ENCODE measurements at places on chromosomes 4 and X.

DNA sequence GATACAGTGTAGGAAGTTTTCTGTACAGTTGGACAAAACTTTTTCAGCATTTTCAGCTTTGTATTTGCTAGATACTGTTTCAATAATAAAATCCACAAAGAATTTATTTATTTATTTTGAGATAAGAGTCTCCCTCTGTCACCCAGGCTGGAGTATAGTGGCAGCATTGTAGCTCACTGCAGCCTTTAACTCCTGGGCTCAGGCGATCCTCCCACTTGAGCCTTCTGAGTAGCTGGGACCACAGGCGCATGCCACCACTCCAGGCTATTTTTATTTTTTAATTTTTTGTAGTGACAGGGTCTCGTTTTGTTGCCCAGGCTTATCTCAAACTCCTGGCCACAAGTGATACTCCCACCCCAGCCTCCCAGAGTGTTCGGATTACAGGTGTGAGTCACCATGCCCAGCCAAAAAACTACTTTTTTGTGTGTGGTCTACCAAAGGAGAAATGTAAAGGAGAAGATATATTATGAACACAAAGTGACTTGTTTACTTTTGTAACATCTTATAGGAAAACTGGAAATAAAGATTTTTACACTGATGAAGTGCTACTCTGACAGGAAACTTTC, 13.0 kb upstream of the SOWAHD start:
- DNase-seq, result no peak

DNA sequence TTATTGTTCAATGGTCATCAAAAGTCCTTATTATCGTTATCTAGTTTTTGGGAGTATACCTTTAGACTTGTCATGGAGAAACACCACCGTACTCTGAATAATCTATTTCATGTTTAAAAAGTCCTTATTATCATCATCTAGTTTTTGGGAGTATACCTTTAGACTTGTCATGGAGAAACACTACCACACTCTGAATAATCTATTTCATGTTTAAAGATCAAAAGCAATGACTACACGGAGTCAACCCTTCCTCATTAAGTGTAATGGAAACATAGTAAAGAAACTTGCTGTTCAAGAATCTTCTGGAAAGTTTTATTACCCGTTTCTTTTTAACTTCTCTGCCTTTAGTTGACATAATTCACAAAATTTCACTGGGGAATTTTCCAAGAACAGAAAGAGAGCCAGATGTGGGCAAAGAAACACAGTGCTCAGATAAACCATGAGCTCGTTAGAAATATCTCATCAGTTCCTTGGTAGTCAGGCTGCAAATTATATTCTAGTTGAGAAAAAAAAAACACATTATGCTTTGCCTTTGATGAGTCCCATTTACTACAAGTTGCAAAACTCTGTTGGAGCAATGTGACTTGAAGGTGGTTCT, 158.8 kb downstream of the AFAP1 start:
- DNase-seq, result no peak

DNA sequence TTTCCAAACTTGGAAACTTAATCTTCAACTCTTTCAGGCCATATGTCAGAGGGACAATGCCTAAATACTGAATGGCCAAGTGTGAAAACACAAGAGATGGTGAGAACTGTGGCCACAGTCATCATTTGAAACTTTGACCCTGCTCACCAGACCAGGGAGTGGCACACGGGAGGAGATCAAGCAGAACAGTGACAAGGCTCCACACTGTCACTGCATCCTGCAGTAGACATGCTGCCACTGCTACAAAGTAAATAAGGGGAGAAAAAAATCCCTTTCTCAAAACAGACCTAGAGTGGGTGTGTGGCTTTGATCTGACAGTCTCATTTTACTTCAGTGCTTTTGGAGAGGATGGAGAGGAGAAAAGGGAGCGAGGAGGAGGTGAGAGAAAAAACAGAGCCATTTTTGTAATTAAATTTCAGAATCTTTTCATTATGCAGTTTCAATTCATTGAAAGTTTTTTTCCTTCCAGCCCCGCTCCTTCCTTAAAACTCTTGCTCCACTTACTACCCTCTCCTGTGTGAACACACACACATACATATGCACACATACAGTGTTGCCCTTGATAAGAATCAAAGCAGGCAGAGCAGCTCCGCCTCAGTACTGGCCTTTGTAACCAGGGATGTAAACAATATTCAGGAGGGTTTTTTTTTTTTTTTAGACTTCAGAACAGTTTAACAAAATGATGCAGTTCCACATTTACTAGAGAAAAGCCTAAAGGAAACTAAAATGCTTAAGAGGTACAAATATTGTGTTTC, 34.4 kb downstream of the NEXMIF start:
- DNase-seq, result no peak

GRCh38 chrX:129845616-129846190, 2.0 kb upstream of the ZDHHC9 start:
- no peak for DNase-seq

DNA sequence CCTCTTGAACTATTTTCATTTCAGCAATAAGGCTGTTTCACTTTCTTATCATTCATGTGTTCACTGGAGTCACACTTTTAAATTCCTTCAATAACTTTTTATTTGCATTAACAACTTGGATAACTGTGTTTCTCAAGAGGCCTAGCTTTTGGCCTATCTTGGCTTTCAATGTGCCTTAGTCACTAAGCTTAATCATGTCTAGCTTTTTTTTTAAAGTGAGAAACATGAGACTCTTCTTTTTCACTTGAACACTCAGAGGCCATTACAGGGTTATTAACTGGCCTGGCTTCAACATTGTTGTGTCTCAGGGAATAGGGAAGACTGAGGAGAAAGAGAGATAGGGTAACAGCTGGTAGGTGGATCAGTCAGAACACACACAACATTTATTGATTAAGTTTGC, 64.0 kb upstream of the VCX2 start:
- no peak for DNase-seq

All from NCI-H2081 treated with DMSO at 0.1 percent for 48 hours (cell line).